ENCODE measurements at places on chromosomes 1 and 21.

DNA sequence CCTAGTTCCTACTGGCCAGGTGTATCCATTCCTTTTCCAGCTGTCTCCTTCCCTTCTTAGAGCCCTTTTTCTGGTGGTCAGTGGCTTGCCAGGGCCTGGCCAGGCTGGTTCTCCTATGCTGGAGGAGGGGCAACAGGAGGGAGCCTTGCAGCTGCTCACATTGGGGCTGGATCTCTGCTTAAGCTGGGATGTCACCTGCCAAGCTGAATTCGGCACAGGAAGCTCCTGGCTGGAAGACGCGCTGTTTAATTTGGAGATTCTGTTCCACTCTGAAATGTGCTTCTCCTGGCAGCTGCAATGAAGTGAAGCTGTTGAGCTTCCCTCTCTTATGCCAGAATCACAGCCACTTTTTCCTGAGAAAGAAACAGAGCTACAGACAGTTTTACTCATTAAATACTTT is 56.0 kb upstream of the POU3F1 start:
- no peak for DNase-seq

DNA sequence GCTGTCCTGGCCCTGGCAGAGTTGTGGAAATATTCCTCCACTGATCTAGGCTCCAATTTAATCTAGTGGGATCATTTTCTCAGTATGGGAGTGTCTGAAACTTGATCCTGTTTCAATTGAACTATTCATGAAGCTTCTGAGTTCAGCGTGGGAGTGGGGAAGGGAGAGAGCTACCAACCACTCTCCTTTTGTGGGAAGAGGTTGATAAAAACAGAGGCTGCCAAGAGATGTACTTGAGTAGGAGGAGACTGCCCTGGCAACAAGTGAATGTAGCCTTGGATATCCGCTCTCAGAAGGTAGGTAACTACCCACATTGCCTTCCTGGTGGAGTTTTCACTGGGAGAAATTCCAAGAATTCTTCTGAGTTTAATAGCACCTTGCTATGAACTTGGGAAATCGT is at the start of gene CTXND2:
Gene CTXND2 (plus strand): TSS at position 119 of the 400 bp plus-strand sequence. CDS start 25,179 bp downstream, outside the sequence.
- no peak for DNase-seq

DNA sequence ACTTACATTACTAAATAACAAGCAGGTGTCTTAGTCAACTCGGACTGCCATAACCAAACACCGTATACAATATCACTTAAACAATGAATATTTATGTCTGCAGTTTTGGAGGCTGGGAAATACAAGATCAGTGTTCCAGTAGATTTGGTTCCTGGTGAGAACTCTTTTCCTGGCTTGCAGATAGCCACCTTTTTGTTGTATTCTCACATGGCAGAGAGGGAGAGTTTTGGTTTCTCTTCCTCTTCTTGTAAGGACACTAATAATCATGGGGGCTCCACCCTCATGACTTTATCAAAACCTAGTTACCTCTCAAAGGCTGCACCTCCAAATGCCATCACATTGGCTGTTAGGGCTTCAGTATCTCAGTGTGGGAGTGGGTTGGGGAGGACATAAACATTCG is 82.9 kb upstream of the CACYBP start:
- no peak for DNase-seq

- DNase-seq = no peak
These were observed 74.0 kb upstream of the DEPDC1 start for GRCh38 chr1:68570871-68571270.

DNA sequence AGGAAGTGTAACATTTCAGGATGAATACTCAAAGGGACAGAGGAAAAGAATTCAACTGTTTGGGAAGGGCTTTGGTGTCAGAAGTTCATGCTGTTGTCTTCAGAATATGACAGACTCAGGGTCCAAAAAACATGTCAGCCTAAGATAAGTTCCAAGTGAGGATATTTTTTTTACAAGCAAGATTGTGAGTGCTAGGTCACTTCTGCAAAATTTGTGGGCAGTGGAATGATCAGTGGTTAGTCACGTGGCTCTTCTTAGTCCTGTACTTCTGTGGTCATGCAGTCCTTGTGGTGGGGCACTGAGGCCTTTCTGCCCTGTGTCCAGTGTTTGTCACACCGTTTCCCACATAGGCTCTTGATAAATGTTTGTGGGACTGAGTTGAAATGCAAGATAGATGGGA is 5.2 kb downstream of the RGL1 start:
- DNase-seq = no peak

DNA sequence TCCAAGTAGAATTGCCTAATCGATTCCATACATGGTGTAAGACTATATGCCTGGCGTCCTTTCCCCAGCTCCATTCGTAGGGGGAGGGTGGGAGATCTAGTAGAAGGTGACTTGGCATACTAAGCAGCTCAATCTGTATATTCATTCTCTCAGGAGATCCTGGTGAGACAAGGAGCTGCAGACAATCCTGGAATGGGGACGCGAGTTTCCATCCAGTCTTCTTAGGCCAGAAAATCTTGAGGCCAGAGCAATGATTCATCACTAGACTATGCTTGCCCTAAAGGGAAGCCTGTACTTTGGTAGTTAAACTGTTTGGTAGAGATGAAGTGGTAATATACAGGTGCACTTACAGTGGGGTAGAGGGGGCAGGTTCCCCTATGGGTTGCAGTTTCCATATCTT is 468.7 kb downstream of the ADGRL2 start:
- DNase-seq = no peak

DNA sequence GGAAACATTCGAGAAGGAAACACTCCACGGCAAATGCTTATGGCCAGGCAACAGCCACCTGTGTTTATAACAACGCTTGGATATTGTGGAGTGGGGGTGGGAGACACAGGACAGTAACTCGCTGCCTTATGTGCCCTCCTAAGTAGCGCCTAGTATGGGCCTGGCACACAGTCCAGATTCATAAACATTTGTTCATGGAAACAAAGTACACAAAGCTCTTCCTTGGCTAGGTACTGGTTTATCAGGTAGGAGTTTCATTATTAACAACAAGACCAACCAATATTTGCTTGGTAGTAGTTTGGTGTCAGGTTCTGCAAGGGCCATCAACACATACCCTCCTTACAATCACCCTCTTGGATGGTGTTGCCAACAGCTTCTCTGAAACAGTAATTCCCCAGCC is 23.4 kb downstream of the TMCO4 start:
- no peak for DNase-seq

DNA sequence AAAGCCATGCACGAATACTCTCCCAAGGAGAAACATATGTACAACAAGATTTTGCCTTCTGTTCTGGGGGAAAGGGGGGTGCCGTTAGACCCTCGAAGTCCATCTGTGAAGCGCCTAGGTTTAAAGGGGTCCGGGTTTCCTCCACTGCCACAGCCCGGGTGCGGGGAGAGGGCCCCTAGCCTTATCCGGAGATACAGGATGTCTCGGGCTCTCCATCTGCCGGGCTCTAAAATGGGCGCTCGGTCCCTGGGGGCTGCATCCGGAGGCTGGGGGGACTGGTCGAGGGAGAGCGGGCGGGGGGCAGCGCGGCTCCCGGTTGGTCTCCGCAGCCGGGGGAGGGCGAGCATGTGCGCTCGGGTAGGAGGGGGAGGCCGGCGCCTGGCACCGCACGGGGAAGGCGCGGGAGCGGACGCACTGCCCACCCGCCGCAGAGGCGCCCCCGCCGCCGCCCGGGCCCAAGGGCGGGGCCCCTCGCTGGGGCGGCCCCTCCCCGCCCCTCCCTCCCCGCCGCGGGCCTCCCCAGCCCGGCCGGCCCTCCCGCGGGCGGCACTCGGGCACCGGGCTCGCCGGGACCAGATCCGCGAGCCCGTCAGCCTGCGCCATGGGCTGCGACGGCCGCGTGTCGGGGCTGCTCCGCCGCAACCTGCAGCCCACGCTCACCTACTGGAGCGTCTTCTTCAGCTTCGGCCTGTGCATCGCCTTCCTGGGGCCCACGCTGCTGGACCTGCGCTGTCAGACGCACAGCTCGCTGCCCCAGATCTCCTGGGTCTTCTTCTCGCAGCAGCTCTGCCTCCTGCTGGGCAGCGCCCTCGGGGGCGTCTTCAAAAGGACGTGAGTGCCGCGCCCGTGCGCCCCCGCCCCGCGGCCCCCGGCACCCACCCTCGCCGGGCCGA is 63.1 kb downstream of the ELK4 start:
- DNase-seq = no peak

GRCh38 chr1:2270260-2271100 is 42.4 kb downstream of the SKI start:
- DNase-seq = no peak

DNA sequence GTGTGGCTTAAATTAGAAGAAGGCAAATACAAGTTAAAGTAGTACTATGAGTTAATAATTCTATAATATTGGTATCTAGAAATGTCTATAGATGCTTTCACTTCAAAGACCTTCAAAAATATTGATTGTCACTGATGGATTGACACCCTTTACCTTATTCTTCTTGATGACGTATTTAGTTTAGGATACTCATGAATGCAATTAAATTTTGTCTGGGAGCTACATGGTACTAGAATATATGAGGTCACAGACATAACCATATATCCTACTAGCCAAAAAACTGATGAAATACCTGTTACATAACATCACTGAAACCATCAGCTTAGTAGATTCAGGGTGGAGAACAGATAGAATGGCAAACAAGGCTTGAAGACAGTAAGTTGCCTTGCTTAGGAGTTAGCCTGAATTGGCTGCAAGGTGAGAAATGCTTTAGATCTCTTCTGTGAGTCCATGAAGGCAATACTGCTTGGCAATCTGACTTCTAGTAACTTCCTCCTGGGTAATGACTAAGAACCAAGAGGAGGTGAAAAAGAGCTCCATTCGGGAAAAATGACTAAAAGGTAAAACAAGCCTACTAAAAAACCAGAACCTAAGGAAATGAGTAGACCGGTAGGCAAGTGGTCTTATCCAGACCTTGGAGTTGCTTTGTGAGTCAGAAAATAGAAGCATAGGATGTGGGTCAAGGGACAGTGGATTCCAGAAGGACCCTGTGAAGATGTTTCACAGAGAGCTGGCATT is 16.9 kb upstream of the ARHGAP29 start:
- DNase-seq = no peak

DNA sequence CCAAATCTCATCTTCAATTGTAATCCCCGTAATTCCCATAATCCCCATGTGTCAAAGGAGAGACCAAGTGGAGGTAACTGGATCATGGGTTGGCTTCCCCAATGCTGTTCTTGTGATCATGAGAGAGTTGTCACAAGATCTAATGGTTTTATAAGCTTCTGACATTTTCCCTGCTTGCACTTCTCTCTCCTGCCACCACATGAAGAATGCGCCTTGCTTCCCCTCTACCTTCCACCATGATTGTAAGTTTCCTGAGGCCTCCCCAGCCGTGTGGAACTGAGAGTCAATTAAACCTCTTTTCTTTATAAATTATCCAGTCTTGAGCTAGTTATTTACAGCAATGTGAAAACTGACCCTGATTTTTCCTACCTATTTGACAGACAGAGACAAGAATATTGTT is 162.5 kb upstream of the SYT6 start:
- no peak for DNase-seq

GRCh38 chr1:12296016-12296415 is 66.2 kb downstream of the VPS13D start:
- DNase-seq = no peak

GRCh38 chr1:19010995-19011844 is 54.7 kb upstream of the IFFO2 start:
- peak; percentile 18 for DNase-seq

GRCh38 chr1:10761503-10762152 is 34.8 kb downstream of the CASZ1 start:
- no peak for DNase-seq

DNA sequence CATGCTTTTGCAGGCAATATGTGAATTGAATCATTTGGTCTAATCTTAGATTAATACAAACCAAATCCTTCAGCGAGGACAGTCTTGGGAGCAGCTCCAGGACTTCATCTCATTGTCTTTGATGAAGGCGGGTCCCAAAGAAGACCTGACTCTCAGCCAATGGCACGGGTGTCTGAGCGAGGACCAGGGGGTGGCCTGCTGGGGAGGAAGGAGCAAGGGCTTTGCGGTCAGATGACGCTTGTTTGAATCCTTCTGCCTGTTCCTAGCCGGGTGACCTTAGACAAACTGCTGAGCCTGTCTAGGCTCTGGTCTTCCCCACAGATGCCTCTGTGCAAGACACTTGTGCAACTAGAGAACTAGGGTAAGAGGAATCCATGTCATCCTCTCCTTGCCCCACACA is 312.1 kb upstream of the VAMP3 start:
- DNase-seq = no peak

- DNase-seq = no peak
These were observed 74.2 kb downstream of the PTPRC start for GRCh38 chr1:198713081-198713480.

DNA sequence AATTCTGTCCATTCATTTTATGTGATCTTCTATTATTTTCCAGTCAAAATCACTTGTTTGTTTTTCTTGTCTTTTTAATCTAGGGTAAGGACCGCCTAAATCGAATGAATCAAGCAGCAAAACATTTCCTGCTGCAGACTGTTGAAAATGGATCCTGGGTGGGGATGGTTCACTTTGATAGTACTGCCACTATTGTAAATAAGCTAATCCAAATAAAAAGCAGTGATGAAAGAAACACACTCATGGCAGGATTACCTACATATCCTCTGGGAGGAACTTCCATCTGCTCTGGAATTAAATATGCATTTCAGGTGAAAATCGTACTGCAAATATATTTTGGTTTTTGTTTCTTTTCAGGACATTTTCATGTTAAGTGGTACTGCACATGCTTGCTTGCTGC is 20.5 kb downstream of the CLCA4 start:
- no peak for DNase-seq

- DNase-seq = peak; percentile 39
These were observed 11.7 kb upstream of the BNIPL start for GRCh38 chr1:151024540-151025146.

DNA sequence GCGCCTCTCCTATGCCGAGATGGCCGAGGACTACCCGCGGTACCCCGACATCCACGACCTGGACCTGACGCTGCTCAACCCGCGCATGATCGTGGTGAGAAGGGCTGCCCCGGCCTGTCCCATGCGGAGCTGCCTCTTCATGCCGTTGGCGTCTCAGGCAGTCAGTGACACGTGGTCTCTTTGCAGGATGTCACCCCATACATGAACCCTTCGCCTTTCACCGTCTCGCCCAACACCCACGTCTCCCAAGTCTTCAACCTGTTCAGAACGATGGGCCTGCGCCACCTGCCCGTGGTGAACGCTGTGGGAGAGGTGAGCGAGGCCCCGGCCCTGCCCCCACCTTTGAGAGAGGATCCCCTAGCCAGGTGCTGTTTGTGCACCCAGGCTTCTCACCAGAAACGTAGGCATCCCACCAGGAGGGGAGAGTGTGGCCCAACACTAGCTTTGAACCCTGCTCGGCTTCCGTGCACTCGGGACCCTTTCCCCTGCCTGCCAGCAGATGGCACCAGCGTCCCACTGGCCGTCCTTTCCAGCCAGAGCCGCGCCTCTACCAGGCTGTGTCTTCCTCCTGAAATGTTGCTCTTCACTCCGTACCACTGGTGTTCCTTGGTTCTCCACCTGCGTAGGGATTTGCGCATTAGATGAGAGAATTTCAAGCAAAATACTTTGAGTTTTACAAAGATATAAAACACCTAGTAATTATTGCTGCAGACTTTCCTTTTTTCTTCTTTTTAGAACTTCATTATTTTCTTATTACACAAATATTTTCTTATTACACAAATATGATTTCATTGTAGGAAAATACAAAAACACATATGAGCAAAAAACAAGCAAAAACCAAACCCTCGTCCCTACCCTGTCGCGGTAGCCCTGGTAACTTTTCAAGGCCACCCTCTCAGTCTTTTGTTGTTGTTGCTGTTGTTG is 9.0 kb downstream of the NPPA start:
- DNase-seq = no peak
